ENCODE measurements at places on chromosomes 13 and 19.

GRCh38 chr13:26864576-26864975 lies 104.0 kb upstream of the GPR12 start:
- no peak for DNase-seq

GRCh38 chr19:55094456-55095259 lies 19.0 kb downstream of the EPS8L1 start:
- no peak for DNase-seq

DNA sequence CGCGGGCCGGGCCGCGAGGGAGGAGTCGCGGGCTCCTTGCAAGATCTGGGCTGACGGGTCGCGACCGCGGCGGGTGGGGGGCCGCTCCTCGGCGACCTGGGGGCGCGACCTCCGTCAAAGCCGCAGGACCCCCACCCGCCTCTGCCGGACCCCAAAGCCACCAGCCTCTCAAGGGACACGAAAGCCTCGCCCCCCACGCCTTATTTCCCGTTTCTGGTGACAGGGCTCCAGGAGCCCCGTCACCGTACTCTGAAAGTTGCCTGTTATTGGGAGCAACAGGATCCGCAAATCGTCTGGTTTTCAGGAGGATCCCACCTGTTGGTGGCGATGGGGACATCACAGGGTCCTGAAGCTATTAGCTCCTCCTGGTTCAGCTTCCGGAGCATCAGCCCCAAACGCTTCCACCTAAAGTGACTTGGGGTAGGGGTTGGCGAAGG lies 530 bp downstream of the MAU2 start:
- no peak for DNase-seq

DNA sequence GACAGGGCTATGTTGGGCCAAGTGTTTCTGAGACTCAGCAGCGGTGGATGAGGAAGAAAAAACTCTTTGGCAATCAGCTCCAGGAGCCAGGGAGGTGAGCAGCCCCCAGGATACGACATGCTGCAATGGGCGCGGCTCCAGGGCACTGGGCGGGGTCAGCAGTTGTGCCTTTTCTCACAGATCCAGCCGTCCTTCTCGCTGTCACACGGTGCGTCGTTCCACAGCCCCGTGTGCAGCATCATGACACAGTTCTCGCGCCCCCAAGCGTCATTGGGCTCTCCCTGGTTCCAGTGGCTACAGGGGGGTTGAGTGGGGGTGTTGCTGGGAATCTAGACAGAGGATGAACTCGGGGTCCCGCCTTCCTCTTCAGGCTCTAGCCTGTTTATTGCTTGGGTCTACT lies 2.7 kb downstream of the CLEC4G start:
- no peak for DNase-seq

DNA sequence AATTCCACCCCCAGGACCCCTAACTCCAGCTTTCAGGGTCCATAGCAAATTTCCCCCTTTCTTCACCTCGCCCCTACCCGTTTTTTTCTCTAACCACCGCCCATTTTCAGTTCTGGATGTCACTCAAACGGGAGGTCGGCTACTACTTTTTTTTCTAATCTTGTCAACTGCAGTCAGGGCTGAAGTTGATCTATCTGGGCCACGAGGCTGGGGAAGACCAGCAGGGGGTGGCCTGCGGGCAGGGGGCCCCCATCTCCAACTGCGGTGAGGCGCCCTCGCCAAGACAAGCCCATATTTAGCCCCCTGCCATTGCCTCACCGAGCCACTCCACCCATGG lies 748 bp downstream of the LHFPL6 start:
- DNase-seq: no peak

- DNase-seq: no peak
These were observed 241.9 kb downstream of the ABCC4 start for GRCh38 chr13:95059306-95059705.

GRCh38 chr13:111614009-111614408 lies 293.6 kb downstream of the TEX29 start:
- DNase-seq: no peak

DNA sequence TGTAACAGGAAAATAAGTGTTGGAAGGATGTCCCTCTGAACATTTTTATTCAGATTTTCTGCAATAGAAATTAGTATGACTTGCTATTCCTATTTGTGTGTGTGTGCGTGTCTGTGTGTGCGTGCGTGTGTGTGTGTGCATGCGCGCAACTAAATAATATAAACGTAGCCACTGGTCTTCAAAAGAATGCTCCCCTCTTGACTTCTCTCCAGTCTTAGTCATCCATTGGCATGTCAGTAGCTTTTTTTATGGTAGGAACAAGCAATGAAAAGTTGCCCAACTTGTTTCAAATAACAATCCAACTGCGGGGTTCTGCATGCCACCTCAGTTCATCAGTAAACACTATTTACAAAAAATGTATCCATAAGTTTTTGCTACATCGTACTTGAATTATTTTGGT lies 249.6 kb downstream of the GPC6 start:
- DNase-seq: no peak

- no peak for DNase-seq
These were observed 46.7 kb downstream of the ZNRF4 start for GRCh38 chr19:5501907-5502306.

- DNase-seq: no peak
These were observed 8.1 kb downstream of the N4BP2L1 start for GRCh38 chr13:32419862-32420261.

- no peak for DNase-seq
These were observed 648.0 kb downstream of the DACH1 start for GRCh38 chr13:71218960-71219359.

DNA sequence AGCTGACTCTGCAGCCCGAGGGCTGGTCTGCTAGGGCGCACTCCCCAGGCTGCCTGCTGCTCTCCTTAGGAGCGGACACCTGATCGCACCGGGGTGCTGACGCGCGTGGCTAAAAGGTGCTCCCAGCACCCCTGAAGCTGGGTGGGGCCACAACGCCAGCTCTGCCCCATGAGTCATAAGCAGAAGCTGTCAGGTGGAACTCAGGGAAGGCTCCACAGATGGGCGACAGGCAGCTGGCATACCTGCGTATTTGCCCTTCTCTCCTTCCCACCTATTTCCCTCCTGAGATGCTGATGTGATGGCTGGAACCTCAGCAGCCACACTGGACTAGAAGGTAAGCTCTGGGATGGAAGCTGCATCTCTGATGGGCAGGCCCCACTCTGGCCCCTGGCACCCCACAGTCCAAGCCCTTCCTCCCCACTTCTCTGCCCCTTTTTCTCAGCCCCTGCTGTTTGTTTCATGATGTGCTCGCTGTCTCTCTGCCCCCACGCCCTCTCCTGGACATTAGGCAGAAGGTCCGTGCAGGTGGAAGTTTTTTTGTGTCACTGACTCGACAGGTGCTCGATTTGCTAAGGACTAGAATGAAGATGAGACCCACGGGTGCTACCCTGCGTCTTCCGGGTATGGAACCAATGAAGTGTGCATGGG lies 30.3 kb upstream of the CACTIN start:
- DNase-seq: no peak

DNA sequence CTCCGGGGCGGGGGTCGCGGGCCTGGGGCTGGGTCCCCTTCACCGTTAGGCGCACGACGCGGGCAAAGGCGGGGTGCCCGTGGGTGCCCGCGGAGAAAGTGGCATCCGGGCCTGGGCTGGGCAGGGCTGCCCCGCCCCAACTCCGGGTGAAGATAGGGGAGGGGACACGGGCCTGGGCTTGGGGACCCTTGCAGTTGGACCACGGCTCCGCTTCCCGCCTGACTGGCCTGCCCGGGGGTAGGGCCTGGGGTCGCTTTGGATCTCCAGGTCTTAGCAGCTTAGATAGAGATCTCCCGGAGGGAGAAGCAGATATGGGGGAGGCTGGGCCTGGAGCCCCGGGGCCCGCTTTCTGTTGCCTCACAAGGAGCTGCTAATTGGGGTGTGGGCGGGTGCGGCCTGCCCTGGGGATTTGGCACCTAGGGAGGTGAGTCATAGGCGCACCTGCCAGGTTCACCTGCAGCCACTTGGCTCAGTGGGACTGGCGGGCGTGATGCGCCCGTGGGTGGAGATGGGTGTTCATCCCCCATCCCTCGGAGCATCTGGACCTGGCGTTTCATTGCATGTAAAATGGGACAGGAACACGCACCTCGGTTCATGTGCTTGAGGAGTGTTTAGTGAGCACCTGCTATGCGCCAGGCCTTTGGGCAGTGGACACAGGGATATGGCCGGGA lies 585 bp downstream of the MAP1S start:
- DNase-seq: no peak

DNA sequence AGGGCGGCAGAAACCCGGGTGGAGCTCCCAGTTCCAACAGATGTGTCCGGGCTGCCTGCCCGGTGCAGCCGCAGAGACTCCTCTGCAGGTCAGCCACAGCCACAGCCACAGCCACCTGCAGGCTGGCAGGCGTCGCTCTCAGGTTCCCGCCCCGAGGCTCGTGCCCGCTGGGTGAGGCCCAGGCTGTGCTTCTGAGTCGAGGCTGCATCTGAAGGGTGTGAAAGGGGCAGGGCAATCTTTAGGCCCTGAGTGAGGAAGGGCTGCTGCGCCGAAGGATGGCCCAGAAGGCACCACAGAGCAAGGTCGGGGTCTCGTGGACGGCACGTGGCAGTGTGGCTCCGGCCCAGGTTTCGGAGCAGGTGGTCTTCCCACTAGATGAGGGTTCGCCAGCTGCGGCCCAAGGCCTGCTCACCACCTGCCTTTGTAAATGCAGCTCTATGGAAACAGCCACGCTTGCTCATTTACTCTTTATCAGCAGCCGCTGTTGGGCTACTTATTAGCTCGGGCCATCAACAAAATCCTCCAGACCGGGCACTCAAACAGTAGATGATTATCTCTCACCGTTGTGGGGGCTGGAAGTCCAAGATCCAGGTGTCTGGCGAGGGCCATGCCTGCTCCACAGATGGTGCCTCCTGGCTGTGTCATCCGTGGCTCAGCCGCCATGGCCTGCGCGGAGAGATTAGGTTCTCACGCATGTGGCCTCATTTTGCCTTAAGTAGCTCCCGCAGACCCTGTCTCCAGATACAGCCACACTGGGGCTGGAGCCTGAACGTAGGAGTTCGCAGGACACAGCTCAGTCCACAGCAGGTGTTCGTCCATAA lies 40.3 kb upstream of the TFDP1 start:
- DNase-seq: no peak

DNA sequence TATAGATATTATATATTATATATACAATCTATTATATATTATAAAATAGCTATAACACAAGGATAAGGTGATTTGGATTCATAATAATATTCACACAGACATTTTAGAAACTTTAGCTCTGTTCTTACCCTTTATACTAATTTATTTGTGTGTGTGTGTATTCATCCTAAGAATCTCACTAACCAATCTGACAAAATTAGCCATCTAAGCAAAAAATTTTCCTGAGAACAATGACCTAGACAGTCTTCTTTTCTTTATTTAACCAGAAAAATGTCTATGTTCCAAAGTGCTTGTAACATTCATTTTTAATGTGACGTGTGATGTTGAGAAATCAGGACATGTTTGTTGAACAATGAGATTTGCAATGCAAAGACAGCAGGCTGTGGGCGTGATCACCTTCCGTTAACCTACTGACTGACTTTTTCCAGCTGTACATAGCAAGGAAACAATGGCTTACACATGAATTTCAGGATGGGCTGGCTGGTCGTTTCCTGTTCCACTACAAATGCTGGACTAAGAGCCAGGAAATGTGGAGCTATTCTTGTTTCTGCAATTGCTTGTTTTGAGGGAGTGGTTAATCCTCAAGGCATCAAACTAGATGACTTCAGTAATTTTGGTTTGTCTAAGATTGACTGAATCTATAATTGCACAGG lies 634.6 kb upstream of the ARGLU1 start:
- DNase-seq: no peak

GRCh38 chr13:33489563-33489962 lies 204.0 kb upstream of the STARD13 start:
- no peak for DNase-seq

- DNase-seq: no peak
These were observed 359.3 kb upstream of the PCDH20 start for GRCh38 chr13:61774903-61775302.

GRCh38 chr13:50404769-50405168 lies 389.5 kb downstream of the KCNRG start:
- DNase-seq: no peak

DNA sequence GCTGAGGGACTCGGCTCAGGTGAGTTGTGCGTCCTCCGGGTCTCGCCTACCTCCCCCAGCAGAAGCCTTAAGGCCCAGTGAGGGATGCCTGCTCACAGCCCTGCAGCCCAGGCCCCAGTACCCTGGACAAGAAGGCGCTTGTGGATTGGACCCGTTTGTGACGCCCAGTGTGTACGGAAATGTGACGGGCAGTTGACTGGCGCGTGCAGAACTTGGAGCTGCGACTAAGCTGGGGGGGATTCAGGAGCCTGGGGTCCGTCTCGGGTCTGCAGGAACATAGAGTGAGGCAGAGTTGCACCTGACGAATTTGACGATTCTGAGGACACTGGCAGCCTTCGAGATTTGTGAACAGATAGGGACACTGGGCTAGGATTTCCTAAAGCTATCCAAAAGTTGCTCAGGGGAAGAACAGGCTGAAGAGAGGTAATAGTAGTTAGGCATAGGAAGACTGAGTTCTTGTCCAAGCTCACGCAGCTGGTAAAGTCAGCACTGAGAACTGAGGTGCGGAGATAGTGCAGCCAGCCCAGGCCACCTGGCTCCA lies 519 bp downstream of the ZNF551 start:
- no peak for DNase-seq

DNA sequence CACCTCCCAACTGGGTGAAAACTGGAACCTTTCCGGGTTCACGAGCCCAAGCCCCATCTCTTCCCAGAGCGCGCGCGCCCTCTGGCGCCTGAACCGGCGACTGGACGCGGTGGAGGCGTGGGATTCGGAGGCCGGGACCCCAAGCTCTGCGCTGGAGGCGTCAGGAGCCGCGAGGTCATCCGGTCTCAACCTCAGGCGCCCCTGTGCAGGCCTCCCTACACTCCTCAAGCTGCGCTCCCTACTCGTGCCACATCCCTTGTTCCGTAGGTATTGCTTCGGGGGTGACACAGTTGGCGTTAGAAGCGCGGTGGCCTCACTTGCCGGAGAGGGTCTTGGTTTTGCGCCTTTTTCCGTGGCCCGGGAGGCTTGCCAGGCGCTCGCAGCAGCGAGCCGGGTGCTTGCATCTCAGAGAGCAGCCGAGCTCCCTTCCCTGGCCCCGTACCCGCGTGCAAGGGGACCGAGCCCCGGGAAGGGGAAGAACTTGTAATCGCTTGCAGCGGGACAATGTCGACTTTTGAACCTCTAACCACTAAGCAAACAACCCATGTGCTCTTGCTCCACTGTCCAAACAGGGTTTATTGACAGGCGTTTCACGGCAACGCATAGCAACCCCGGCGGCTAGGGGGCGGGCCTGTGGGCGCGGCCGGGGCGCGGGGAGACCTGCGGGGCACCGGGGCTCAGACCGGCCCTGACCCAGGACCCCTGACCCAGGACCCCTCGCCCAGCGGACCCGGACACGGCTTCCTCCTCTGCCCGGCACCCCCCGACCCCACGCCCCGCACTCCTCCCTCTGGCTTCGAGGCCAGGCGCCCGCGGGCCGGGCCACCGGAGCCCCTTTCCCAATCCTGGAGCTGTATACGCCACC lies 8.5 kb downstream of the CDX2 start:
- no peak for DNase-seq

DNA sequence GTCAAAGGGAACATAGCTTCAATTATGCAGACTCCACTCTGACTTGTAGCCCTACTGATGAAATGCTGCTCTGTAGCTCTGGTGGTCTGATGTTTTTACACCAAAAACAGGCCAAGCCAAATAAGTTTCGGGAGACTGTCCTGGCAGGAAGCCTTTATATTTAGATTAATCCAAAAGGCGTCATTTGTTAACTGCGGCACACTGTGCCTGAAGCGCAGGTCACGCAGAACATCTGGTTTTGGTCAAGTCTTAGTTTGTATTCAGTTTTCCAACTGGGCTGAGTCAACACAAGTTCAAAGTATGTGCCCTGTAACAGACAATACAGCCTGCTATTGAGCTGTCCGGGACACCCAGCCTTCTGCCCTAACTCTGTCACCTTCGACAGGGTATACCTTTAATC lies 154.6 kb upstream of the IPO5 start:
- no peak for DNase-seq
